LNCaP clone FGC (cell line): ENCODE measurements at places on chromosomes 13 and 19.

- no peak for DNase-seq
Observed at GRCh38 chr13:97243915-97244781, 22.0 kb downstream of the MBNL2 start.

GRCh38 chr19:15555759-15556633 is 47.7 kb downstream of the CYP4F22 start:
- peak; percentile 88 for DNase-seq

DNA sequence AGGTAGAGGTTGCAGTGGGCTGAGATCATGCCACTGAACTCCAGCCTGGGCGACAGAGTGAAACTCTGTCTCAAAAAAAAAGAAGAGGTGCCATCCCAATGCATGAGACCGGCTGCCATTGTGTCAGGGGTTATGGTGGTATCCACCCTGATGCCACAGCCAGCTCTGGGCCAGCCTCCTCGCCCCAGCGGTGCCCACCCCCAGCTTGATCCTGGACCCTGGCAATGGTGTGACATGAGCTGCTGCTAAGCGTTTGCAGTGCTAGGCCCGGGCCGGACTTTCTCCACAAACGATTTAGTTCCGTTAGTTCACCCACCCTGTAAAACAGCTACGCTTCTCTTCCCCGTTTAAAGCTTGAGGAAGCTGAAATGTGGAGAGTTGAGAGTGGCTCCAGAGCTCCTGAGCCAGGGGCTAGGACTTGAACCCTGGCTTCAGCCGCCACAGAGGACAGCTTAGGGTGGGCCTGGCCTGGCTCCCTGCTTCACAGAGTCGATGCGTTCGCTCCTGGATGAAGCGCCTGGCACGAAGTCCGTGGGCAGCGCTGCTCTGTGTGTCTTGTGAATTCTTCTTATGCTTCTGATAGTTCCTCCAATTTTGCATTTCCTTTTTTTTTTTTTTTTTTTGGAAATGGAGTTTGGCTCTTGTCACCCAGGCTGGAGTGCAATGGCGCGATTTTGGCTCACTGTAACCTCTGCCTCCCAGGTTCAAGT is 25.5 kb downstream of the NKPD1 start:
- no peak for DNase-seq

GRCh38 chr13:112877066-112877465 is 91.9 kb upstream of the MCF2L start:
- DNase-seq, result no peak

DNA sequence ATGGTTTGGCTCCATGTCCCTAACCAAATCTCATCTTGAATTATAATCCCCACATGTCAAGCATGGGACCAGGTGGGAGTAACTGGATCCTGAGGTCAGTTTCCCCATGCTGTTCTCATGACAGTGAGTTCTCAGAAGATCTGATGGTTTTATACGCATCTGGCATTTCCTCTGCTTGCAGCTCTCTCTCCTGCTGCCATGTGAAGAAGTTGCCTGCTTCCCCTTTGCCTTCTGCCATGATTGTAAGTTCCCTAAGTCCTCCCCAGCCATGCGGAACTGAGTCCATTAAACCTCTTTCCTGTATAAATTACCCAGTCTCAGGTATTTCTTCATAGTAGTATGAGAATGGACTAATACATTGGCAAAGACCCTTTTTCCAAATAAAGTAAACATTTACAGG is 96.8 kb downstream of the TSHZ3 start:
- no peak for DNase-seq

DNA sequence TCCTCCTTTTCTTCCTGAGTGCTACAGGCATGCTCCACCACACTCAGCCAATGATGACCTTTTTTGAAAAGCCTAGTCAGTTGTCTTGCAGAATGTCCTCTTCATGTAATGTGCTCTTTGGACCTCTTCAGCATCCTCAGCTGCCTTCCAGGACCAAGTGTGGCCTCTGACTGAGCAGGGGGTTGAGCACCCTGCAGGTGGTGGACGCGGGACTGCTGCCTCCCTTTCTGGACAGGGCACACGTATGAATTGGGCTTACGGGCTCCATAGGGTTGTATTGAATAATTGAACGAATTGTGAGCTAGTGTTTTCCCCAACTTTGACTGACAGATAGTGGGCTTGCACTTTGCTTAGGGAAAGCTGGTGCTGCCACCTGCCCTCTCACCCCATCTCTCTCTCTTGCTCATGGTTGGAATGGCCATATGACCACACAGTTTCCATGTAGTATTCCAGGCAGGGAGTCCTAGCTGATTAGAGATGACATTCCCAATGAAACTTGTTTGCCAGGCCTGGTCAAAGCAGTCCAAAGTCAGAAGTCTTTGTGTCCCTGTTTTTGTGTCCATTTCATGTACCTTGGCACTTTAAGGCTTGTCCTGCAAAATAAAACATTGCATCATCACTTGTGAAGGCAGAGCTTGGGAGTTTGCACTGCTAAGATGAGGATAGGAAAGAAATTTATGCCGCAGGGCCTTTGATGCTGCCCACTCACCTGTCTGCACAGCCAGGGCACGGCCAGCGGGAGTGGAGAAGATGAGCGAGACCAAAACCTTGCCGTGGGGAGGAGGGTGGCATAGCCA is 76.3 kb upstream of the NPAS1 start:
- DNase-seq, result no peak

DNA sequence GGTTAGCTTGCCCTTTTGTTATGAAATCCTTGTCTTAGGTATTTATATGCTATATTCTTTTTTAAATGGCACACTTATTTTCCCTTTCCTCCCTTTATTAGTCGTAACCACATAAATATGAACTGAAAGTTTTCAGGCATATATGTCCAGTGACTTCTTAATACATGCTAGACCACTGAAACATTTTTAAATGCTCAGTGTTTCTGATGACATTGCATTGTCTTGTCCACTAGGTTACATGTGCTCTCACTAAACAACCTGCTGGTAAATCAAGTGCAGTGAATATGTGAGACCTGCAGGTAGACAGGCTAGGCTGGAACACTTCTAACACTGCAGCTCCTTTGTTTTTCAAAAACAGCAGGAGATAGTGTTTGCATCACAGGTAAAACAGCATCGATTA is 332.6 kb upstream of the DACH1 start:
- no peak for DNase-seq

DNA sequence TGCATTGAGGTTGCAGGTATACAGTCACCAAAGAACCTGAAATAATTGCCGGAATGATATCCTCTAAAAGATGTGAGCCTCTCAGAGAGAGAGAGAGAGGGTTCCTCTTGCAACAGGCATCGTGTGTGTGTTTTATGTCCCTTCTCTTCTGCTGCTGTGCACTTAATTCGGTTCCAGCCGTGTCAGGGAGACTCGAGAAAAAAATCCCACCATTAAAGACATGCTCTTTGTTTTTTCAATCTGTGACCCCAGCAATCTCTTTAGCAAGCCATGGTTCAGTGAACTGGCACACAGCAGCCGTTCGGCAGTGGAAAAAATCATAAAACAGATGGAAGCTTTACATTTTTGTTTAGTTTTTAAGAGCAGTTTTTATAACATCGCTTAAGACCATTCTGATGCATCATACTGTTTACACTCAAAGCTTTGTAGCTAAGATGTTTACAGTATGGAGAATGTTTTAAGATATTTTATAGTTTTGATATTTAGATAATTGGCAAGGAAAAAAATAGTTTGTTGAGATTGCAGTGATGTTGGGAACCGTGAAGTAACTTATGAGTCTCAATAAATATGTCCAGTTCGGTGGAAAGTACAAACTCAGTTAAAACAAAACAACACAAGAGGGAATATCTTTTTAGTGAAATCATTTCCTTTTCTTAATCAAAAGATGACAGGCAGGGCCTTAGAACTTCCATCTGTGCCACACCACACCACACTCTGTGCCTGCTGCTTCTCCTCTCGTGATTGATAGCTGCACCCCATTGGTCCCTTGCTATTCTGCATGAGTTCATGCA is 31.2 kb upstream of the ZNF536 start:
- DNase-seq, result no peak
